CMK (cell line): ENCODE measurements at places on chromosomes 7 and 10.

DNA sequence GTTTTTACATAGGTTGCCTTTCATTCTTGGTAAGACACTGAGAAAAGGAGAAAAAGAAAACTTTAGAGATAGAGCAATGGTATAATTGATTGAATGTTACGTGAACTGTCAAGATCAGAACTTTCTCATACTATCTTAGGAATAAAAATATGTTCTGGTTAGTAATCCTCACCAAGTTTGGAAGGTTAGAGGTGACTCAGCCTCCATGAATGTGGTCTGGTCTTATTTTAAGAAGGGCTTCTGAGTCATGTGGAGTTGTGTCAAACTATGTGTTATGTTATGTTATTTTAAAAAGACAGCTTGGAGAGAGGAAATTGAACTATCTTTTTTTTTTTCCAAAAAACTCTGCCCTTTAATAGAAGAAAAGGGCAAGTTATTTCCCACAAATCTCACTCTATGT lies 458.6 kb upstream of the KLF6 start:
- no peak for DNase-seq

DNA sequence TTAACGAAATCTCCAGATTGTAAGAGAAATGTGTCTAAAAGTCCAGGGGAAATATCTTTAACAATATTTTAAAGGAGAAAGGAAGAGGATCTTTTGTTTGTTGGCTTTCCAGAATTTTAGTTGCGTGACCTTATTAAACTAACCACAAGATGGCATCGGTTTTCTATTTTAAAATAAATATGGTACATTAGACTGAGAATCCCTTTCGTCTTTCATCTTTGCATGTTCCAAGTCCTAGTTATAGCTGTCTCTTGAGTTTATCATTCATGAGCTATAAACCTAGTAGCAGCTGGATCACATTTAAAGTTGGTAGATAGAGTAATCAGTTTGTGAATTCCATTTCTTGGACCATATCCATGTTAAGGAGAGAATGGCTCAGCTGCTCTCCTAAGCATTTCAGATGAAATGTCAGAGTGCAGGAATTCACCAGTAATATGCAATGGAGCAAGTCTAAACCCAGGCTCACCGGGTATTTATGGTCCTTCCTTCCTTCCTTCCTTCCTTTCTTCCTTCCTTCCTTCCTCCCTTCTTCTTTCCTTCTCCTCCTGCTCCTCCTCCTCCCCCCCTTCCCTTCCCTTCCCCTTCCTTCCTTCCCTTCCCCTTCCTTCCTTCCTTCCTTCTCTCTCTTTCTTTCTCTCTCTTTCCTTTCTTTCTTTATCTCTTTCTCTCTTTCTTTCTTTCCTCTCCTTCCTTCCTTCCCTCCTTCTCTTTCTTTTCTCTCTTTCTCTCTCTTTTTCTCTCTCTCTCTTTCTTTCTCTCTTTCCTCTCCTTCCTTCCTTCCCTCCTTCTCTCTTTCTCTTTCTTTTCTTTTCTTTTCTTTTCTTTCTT lies 57.8 kb upstream of the RAB18 start:
- no peak for DNase-seq

DNA sequence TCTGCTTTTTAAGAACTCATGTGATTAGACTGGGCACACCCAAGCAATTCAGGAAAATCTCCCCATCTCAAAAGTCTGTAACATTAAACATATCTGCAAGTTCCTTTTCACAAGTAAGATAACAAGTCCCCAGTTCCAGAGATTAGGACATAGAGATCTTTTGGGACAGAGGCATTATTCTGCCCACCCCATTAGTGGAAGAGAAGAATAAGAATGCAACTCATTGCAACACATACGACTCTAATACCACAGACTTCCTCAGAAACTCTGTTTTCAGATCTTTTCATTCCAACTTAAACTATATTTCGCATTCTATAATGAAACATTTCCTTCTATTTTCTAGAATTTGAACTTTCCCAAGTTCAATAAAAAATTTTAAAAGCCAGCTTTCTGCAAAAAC lies 137.7 kb downstream of the SEMA3C start:
- no peak for DNase-seq

GRCh38 chr10:83539528-83540308 lies 599.6 kb upstream of the GHITM start:
- no peak for DNase-seq

DNA sequence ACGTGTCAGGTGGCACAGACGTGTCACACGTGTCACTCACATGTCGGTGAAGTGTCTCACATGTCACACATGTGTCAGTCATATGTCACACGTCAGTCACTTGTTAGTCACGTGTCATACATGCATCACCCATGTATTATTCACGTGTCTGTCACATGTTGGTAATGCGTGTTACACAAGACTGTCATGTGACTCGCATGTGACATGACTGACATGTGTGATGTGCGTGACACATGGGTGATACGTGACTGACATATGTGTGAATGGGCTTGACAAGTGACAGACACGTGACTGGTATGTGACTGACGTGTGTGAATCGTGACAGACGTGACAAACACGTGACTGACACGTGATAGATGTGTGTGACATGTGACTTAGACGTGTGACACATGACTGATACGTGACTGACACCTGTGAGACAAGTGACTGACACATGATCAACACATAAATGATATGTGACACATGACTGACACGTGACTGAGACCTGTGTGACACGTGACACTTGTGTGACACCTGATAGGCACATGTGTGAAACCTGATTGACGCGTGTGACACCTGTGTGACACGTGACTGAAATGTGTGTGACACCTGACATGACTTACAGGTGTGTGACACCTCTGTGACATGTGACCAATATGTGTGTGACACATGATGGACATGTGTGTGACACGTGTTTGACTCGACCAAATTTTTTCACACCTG lies 56.1 kb downstream of the ZNF92 start:
- no peak for DNase-seq

DNA sequence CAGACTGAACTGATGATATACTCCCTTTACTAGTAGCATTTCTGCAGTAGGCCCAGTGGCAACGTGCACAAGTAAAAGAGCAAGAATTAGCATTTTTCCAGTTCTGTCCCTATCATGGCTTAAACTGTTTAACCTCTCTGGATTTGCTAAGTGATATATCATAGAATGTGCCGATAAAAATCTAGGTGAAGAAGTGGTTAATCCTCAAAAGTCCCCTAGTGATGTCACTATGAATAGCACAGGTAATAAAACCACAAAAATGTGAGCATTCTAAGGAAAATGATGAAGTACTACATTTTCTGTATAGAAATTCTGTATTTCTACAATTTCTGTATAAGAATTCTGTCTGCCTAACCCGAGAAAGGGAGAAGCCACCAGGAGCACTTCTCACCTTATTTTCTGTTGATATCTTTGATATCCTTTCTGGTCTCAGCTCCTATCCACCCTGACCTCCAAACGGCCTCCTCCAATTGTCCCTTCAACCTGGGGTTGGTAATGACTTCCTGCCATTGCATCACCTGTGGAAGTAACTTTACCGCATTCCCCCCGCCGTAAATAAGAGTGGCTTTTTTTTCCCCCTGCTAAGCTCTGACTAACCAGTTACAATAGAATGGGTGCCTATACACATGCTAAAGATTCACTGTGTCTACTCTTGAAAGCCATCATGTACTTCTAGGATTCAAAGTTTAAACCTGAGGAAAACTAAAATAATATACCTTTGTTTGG lies 155.9 kb upstream of the ASAH2 start:
- no peak for DNase-seq

- no peak for DNase-seq
Observed at GRCh38 chr10:15395935-15396334, 24.8 kb upstream of the FAM171A1 start.
